ENCODE measurements at places on chromosomes 1 and 21. TPM values are rescaled to one million over a fixed set of nuclear protein-coding genes. Genes with fewer than 3 reads are reported as not detected.

UBE2U gene
- not detected for total RNA-seq

CD53 gene
- total RNA-seq: not detected

OR2T34 gene
- not detected for total RNA-seq

POGZ gene
- total RNA-seq: 6.8 TPM

CNR2 gene
- total RNA-seq: not detected

B3GALT5 gene
- not detected for total RNA-seq

C8B gene
- not detected for total RNA-seq

C1orf226 gene
- total RNA-seq: 0.24 TPM

S100B gene
- total RNA-seq: not detected

PRDM16 gene
- 1.1 TPM for total RNA-seq

SLC25A34 gene
- 0.48 TPM for total RNA-seq

Measured in tracheal epithelial cell (primary cell).